ENCODE measurements at places on chromosomes 4 and X. TPM values are rescaled to one million over a fixed set of nuclear protein-coding genes. Genes with fewer than 3 reads are reported as not detected.

CFAP299 gene
- not detected for total RNA-seq

FABP2 gene
- total RNA-seq = not detected

GRCh38 chrX:15207384-15207783 is 62.5 kb downstream of the ASB9 start:
- DNase-seq = no peak

DNA sequence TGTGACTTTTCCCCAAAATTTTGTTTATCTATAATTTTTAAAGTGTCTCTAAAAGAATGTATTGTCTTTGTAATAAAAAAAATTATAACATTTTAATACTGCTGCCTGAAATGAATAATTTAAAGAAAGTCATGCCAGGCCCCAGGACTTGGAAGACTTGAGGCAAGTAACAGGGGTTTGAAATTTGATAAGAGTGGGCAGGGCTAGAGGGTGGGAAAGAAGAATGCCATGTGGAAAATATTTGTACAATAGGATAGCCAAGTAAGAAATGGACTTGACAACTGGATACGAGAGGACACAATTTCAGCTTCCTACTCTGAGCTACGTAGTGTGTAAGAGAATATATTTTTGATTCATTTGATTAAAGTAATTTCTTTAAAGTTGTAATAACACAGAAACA is 36.9 kb upstream of the ANKRD50 start:
- no peak for DNase-seq
